NCI-H524 (cell line): ENCODE measurements at places on chromosomes 6 and 20.

GRCh38 chr6:30836957-30837356 is 47.4 kb upstream of the DDR1 start:
- DNase-seq, result no peak

- DNase-seq, result no peak
Measured at GRCh38 chr20:19880256-19881079, 122.4 kb downstream of the RIN2 start.

- DNase-seq, result no peak
Measured at GRCh38 chr20:18164356-18164755, 26.7 kb downstream of the KAT14 start.

DNA sequence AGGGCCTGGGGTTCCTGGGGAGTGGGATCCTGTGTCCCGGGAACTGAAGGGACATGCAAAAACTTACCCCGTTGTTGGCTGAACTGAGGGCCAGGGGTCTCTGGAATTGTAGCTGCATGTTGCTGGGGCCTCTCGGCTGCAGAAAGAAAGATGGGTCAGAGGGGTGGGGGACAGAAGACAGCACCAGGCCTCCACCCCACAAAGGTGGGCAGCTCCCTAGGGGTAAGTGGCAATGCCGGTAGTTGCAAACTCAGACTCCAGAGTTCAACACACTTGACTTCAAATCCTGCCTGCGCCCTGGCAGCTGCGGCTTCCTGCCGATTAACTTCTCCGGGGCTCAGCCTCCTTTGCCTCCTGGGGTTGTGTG is 4.8 kb downstream of the ZBP1 start:
- no peak for DNase-seq

- DNase-seq, result no peak
Measured at GRCh38 chr6:154092326-154092962, 53.4 kb downstream of the OPRM1 start.

DNA sequence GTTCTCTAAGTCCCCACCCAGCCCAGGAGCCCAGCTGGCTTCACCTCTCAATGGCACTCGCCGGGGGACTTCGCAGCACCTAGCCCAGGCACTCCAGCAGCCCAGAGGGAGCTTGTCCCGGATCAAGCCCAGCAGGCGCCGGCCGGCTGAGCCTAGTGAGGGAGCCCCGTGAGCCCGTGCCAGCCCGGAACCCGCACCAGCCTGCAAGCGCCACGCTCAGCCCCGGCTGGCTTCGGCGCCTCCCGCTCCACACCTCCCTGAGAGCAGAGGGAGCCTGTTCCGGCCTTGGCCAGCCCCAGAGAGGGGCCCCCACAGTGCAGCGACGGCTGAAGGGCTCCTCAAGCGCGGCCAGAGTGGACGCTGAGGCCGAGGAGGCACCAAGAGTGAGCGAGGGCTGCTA is 27.1 kb upstream of the PPP1R14C start:
- DNase-seq, result no peak

DNA sequence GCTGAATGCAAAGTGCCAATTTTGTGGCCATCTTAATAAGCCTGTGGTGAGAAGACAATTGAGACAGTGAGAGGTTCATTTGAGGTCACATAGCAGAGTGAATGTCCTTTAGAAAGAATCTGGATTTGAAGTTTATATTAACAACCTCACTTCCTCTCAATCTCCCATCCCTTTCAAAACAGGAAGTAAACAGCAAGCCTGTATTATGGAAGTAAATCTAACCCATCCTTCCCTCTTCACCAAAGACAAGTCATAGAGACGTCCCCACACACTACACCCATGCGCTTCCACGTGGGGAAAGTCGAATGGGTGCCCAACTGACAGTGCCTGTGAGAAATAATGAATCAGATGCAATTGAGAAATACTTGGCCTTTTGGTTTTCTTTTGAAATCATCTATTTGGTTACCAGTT is 28.8 kb upstream of the CCND3 start:
- DNase-seq, result no peak

DNA sequence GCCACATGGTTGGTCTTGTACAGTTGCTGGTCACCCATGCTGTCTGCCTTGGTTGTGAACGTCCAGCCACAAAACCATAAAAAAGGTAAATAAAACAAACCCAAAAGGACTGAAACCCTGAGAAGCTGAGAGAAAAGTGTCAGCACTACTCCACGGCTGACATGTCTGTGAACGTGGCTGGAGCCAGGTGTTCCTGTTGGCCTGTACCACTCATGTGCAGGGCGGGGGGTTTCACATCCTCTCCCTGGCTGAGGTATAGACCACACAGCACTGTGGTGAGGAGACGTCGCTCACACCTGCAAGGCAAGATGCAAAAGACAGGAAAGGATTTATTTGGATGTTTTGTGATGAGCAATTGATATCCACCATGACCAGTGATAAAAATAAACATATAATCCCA is 51.9 kb upstream of the MRPS10 start:
- no peak for DNase-seq

GRCh38 chr6:161802231-161802630 is 528.4 kb upstream of the AGPAT4 start:
- no peak for DNase-seq

- DNase-seq, result no peak
Measured at GRCh38 chr6:165746331-165746730, 83.3 kb upstream of the PDE10A start.

DNA sequence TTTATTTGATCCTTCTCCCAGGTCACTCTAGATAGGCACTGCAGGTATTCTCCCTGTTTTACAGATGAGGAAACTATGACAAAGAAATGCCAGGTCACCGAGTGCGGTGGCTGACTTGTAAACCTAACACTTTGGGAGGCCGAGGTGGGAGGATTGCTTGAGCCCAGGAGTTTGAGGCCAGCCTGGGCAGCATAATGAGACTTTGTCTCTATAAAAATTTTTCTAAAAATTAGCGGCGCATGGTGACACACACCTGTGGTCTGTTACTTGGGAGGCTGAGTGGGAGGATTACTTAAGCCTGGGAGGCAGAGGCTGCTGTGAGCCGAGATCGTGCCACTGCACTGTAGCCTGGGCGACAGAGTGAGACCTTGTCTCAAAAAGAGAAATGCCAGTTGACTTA is 5.1 kb downstream of the RALGAPB start:
- DNase-seq, result no peak

DNA sequence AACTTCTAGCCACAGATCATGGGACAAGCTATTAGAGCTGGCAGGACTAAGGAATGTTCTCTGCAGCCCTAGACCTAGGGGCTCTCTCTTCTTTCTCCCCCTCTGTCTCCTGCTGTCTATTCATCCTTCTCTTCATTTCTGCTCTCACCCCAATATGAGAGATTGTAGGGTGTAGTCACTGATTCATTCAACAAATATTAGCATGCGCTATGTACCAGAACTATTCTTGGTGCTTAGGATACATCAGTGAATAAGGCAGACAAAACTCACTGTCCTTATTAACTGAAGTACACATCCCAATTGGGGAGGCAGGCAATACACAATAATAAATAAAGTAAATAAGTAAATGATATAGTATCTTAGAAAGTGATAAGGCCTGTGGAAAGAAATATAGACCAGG is 14.7 kb upstream of the SIRPB2 start:
- no peak for DNase-seq

- DNase-seq, result no peak
Measured at GRCh38 chr6:168890981-168891365, 362.7 kb downstream of the THBS2 start.

DNA sequence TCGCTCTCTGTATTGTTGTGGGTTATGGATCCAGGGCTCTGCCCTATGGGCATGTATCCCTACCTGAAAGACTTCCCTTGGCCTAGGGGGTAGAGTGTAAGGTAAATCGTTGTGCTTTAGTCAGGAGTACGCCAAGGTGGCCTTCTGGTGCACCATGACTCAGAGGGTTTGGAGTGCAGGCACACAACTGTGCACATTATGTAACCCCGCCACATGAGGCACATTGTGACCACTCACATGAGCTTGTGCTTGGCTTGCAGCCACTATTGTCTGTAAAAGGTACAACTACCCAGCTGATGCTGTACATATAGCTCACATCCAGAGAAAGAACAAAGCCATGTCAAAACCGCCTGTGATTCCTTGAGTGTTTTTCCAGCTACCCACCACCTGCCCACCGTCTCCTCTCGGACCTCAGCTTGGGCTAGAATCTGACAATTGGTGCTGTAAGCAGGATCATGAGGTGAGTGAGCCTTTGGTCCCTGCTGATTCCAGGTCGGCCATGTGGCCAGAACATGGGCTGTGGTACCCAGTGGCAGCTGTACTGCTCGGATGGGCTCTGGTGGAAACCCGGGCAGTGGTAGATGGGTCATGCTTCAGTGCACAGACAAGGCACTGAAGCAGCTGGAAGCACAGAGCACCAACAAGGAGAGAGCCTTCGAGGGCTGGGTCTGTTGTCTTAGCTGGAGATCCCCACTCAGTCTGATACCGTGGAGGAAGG is 33.8 kb downstream of the HDDC2 start:
- peak; percentile 29 for DNase-seq

DNA sequence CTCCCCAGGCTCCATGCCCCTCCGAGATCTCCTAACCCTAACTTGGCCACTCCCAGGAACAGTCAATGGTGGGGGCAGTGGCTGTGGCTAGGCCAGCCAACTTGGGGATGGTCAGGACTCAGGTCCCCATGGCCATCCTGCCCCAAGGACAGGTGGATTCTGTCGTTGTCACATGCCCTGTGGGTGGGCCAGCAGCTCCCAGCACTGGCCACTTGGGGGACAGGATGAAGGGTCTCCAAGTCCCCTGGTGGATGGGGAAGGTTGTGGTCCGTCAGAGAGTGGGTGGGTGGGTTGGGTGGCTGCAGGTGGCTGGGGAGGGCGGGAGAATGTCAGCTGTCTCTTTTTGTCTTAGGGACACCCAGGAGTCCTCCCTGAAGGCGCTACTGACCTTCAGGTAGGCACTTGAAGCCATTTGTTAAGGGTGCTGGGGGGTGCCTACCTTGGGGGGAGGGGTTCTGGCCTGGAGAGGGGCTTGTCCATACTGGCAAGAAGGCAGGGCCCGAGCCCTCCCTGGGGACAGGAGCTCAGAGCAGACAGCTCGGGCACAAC is 5.5 kb downstream of the COL9A3 start:
- DNase-seq, result no peak

- no peak for DNase-seq
Measured at GRCh38 chr6:11622156-11622555, 84.6 kb downstream of the TMEM170B start.

- no peak for DNase-seq
Measured at GRCh38 chr6:138235205-138235604, 16.9 kb upstream of the PBOV1 start.

- peak; percentile 61 for DNase-seq
Measured at GRCh38 chr20:39885975-39886649, 802.9 kb downstream of the MAFB start.

DNA sequence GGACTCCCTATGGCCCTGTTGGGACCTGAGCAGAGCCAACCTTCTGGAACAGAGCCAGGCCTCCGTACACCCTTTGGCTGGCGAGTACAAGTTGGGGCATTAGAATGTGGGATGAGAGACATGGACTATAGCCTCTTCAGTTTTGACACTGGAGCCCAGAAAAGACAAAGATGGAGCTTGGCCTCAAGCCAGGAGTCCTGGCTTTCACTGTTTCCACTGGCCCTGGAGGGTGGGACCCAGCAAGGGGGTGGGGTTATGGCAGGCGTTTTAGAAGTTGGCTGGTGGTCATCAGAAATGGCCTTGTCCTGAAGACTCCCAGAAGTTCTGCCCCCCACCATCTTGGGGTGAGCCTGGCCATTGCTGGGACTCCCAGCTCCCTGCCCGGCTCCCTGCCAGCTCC is 21.8 kb downstream of the ITPR3 start:
- no peak for DNase-seq

DNA sequence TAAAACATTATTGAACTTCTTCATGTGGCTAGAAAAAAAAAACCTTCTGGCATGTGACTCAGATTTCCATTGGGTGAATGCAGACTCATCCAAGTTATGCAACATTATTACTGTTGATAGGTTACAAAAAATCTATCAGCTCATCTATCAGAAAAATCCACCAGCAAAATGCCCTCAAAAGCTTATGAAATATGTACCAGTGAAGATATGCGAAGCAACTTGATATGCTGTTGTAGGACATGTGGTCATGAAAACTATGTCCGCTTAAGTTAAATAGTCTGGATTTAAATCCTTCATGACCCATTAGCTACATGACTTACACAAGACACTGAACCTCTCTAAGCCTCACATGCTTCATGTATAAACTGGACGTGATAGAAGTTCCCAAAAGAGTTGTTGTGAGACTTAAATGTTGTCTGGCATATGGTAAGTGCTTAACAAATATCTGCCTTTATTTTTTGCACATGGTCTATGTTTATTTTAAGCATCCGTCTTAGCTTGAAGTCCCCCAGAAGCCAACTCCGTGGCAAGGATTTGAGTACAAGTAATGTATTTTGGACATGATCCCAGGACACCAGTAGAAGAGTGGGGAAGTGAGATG is 12.5 kb upstream of the BFSP1 start:
- no peak for DNase-seq

GRCh38 chr6:118902726-118903125 is 8.8 kb downstream of the ASF1A start:
- no peak for DNase-seq

DNA sequence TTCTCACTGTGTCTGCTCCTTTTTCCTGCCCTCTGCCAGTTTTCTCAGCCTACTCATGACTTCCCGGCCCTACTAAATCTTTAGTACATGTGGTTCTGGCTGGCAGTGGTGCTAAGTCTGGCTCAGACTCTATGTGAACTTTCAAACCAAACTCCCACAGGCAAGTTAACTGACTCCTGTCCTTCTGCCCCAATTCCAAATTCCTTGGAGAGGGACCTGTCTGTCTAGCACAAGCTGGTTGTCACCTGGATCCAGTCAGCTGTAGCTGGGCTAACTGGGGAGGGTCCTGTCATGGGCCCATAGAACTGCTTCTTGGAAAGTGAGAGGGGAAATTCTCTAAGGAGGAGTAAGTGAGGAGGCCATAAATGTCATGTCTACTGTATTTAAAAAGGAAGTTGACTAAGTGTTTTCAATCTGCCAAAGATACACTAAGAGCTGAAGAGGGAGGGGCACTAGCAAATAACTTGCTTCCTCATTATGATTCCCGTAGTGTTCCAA is 240.1 kb downstream of the KCNQ5 start:
- no peak for DNase-seq

DNA sequence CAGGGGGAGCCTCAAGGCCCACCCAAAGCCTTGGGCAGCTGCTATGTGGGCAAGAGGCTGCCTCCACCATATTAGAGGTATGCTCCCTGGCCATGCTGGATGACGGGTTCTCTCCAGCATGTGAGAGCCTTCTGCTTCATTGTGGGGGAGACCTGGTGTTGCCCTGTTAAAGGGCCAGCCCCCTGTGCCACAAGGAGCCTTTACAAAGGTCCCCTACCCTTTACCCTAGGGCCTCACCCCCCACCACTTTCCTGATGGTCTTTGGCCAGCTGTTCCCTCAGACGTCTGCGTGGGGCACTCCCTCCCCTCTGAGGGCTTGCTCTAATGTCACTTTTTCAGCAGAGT is 5.2 kb downstream of the ADIG start:
- DNase-seq, result no peak

GRCh38 chr6:25137480-25137879 is 141.7 kb upstream of the CARMIL1 start:
- no peak for DNase-seq

GRCh38 chr6:28906669-28907068 is 17.1 kb downstream of the TRIM27 start:
- no peak for DNase-seq

GRCh38 chr6:93213028-93213427 is 206.3 kb downstream of the EPHA7 start:
- no peak for DNase-seq
